ENCODE measurements at places on chromosomes 12 and 14.
A peak's percentile ranks its signal among the peaks of the same experiment; 100 is the strongest.

DNA sequence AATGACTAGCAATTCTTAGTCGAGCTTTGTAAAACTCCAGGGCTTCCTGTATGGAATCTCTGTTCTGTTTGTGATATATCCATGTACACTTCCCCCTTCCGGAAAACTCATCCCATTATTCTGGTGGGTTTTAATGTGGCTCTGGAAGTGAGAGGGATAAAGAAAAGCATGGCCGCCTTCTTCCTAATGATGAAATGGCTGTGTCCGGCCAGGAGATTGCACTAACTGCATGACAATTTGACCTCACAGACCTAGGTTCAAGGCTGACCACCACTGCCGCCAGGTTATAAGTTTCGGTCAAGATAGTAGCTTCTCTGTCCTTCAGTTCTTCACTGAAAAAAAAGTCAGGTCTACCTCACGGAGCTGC lies 41.0 kb upstream of the NPAS3 start:
- DNase-seq = no peak

DNA sequence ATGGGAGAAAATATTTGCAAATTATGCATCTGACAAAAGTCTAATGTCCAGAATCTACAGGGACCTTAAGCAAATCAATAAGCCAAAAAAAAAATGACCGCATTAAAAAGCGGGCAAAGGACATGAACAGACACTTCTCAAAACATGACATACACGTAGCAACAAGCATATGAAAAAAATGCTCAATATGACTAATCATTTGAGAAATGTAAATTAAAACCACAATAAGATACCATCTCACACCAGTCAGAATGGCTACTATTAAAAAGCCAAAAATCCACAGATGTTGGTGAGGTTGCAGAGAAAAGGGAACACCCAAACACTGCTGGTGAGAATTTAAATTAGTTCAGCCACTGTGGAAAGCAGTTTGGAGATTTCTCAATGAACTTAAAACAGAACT lies 16.1 kb downstream of the PAWR start:
- no peak for DNase-seq

DNA sequence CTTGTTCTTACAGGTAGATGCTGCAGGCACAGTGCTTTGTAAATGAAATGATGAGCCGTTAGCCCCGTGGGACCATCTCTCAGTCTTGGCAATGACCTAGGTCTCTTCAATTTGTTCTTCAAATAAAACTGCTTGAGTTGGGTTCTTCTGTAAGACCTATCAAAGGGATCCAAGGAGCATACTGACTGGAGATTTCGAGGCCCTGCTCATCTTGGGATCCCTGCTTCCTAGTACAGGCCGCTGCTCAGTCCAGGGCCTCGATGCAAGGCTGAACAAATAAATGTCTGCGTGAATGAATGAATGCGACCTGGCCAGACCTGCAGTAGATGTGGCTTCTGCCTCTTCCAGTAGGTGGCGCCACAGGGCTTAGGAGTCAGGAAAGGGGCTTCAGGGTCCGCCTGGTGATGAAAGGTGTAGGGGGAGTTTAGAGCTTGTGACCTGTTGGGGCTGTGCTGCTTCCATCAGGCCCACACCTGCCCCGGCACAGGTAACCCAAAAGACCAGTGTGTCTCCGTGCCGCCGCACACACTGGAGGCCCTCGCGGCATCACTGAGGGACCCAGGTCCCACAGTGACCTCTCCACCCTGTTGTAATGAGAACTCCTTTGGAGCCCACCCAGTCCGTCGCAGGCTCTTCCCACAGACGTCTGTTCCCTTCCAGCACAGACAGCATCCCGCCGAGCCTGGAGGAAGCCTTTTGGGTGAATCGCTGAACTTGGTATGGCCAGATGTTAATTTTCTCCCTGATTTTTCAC lies 4.4 kb downstream of the CACNA1C start:
- DNase-seq = peak; percentile 72

DNA sequence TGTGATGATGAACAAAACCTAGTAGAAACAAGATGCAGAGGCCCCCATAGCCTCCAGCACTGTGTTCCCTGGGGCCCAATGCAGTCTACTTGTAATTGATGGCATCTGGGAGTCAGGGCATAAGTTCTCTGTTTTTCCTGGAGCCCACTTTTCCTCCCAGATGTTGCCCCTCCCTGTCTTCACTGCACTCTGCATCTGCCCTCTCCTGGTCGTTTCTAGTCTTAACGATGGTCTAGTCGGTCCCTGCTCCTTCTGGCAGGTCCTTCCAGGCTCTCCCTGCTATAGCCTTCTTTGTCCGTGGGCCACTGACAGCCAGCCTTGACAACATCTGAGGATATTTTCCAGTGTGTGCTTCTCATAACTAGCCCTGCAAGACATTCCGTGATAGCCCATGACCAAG lies 208.3 kb downstream of the GXYLT1 start:
- DNase-seq = no peak

GRCh38 chr12:121724925-121725324 lies 12.4 kb downstream of the TMEM120B start:
- DNase-seq = no peak

Measured in activated CD8-positive, alpha-beta memory T cell treated with anti-CD3 and anti-CD28 coated beads for 24 hours (primary cell).